ENCODE measurements at places on chromosomes 5 and 9.

- peak; percentile 42 for DNase-seq
These were observed 5.6 kb downstream of the P4HA2 start for GRCh38 chr5:132221781-132222648.

DNA sequence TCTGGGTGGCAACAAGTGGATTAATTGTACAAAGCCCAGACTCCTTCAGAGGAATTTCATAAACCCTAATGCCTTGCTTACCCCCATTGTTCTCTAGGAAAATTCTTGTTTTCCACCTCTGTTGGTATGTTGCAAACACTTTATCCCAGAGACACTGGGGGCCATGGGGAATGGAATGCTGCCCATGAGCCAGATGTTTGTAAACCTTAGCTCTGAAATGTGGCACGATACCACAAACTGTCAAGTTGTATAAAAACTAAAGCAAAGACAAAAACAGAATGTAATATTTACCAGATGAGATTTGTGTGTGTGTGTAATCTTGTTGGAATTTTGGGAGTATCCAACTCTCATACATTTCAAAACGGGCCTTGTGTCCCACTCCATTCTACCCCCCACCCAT, 465.0 kb downstream of the EBF1 start:
- DNase-seq = no peak

DNA sequence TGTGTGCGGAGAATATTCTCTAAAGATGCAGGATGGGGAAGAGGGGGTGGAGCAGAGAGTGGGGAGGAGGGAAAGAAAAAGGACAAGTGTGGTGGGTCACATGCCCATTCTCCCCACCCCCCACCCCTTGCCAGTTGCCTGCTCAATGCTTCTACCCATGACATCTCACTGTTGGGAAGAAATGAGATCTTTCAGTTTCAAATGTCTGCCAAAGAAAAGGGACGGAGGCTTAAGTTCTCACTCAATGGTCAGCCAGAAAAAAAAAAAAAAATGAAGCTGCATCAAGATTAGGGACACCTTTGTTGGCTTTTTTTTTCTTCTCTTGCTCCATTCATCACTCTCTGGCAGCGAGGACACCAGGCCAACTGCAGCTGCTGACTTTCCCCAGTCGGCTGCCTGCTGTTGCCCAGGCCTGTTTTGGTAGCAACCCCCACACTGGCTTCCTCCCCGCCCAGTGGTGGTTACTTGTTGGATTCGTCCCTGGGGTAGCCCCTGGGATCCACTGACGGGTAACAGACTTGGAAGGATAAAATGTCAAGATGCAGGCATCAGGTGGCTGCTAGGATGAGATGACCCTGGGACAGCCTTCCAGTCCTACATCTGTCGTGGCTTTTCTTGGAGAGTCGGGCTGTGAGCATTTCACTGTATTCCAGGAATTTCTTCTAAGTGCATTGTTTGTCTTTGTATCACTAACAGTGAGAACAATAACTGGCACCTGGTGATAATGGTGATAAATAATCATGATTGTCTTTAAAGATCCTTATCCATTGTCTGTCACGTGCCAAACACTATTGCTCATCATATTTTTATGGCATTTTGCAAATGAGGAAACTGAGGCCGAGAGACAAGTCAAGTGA, 9.1 kb downstream of the WWC1 start:
- DNase-seq = no peak

- DNase-seq = no peak
These were observed 275.9 kb downstream of the GADD45G start for GRCh38 chr9:89880721-89881120.

- DNase-seq = no peak
These were observed 412 bp downstream of the LCN1 start for GRCh38 chr9:135521608-135522095.

GRCh38 chr9:128495804-128496417, 8.6 kb upstream of the GLE1 start:
- no peak for DNase-seq

DNA sequence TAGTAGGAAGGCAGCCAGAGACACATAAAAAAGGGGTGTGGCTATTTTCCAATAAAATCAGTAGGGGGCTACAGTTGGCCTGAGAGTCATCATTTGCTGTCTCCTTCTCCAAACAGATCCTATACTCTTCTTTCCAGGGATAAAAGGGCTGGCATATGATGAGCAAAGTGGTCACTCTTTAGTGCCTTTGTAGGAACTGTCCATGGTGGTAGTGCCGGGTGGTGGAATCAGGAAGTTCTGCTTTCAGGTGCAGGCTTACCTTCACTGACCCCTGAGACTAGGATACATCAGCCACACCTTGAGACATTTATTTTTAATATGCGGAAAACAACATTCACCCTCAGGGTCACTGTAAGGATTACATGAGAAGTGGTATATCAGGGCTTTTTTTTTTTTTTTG, 80.8 kb downstream of the ASTN2 start:
- no peak for DNase-seq

- DNase-seq = no peak
These were observed 70.3 kb upstream of the SMIM15 start for GRCh38 chr5:61232490-61233050.

DNA sequence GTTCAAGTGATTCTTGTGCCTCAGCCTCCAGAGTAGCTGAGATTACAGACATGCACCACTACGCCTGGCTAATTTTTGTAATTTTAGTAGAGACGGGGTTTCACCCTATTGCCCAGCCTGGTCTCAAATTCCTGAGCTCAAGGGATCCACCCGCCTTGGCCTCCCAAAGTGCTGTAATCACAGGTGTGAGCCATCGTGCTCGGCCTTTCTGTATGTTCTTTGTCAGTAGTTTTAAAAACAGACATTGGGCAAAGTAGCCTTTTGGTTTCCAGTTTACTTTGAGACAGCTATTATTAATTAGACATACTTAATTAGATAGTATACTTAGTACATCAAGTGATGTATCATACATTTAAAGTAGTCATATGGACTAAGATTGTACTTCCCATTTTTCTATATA, 45.2 kb downstream of the RBM27 start:
- no peak for DNase-seq

GRCh38 chr5:173733021-173733420, 116.6 kb upstream of the BOD1 start:
- no peak for DNase-seq

Data from iris pigment epithelial cell (primary cell).